ENCODE measurements at places on chromosomes 13 and 19. TPM values are rescaled to one million over a fixed set of nuclear protein-coding genes. Genes with fewer than 3 reads are reported as not detected.

DNA sequence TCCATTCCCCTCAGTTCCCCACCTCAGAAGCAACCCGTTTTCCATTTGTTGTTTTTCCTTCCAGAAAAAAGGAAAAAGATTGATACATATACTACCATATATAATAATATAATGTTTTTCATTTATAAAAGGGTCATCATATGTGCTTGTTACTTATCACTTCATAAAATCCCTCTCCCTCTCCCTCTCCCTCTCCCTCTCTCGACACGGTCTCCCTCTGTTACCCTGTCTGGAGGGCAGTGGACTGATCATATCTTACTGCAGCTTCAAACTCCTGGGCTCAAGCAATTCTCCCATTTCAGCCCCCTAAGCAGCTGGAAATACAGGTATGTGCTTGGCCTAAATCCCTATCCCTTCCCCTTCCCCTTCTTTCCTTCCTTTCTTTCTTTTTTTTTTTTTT is 17.1 kb downstream of the PNMA8A start:
- DNase-seq = no peak

DNA sequence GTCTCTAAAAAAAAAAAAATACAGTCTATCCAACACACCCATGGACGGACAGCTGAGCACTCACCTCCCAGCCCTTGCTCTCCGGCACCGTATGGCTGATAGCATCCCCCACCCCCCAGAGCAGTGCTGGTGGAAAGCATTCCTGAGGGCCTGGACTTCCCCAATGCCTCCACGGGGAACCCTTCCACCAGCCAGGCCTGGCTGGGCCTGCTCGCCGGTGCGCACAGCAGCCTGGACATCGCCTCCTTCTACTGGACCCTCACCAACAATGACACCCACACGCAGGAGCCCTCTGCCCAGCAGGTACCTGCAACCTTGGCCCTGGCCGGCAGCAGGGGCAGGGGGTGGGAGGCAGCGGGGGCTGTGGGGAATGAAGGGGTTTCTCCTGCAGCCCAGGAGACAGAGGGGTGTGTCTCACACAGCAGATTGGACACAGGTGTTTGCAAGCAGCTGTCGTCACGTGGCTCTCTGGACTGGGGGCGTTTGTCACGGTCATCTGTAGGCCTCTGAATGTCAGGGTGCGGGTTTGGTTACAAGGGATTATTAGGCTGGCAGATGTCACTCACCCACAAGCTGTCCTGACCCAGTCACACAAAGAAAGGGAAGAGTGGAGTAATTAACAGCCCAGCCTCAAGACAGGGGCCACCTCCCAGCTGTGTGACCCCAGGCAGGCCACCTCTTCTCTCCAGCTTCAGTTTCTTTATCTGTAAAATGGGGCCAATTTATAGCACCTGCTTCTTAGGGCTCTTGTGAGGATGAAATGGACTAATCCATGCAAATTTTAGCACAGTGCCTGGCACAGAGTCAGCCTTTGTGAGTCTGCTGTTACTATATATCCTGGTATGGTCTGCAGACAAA is 19.3 kb downstream of the PLD3 start:
- no peak for DNase-seq

The LAIR1 gene
- total RNA-seq = 1.0 TPM

DNA sequence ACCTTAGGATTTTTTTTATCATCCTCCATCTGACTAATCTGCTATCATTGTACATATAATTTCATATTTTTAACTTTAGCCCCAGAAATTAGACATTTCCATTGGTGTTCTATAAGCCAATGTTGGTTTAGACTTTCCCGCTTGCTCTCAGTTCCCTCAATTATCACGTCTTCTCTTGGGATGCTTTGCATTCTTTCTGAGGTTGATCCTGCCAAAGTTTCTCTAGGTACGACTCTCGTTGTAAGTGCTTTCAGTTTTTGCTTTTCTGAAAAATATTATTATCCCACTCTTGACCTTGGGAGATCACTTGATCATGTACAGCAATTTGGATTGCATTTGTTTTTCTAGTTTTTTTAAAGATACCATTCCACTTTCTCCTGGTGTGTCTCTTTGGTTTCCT is 270.2 kb downstream of the IRS2 start:
- DNase-seq = no peak

DNA sequence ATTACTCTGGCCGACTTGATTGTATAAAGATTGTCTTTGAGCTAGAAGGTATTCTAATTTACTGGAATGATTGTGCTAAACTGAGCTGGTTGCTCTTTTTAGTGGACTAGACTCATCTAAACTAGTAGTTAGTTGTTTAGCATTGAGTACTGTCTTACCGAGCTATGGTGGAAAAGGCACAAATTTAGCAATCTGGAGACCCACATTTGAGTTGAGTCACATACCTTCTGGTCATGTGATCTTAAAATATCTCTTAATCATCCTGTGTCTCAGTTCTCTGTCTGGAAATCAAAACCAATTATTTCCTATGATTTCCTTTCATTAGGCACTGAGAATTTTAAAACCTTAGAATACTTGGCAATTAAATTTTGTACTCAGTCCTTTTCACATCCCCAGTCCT is 349.5 kb downstream of the IRS2 start:
- DNase-seq = no peak

GRCh38 chr13:97280478-97280877 is 58.3 kb downstream of the MBNL2 start:
- no peak for DNase-seq

The HSH2D gene
- total RNA-seq = 1.8 TPM

- DNase-seq = no peak
Observed at GRCh38 chr19:31528261-31528660, 179.0 kb upstream of the TSHZ3 start.

GRCh38 chr13:33728271-33729037 is 89.5 kb upstream of the RFC3 start:
- DNase-seq = no peak

DNA sequence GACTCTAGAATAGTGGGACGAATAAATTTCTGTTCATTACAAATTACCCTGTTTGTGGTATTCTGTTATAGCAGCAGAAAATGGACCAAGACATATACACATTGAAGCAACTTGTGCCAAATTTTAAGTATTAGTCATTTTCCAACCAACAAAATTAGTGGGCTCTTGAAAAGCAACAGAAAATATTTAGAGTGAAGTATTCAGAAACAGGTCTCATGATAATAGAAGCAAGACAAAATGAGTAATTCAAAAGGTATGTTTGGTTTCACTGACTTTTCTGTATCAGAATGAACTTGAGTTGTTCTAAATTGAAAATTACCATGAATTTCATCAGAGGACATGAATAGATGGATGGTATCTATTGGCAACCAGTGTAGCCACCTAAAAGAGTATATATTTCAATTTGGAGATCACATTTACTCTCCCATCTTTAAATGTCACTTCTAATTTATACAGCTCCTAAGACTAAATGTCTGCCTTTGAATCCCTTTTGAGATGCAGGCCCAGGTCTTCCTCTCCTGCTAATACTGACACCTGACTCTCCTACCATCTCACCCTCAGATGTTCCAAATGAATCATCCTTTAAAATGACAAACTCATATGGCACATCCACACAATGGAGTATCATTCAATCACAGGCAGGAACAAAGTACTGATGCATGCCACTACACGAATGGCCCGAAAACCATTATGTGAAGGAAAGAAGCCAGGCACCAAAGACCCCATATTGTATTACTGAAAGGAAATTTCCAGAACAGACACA is 40.7 kb upstream of the DOCK9 start:
- DNase-seq = no peak

DNA sequence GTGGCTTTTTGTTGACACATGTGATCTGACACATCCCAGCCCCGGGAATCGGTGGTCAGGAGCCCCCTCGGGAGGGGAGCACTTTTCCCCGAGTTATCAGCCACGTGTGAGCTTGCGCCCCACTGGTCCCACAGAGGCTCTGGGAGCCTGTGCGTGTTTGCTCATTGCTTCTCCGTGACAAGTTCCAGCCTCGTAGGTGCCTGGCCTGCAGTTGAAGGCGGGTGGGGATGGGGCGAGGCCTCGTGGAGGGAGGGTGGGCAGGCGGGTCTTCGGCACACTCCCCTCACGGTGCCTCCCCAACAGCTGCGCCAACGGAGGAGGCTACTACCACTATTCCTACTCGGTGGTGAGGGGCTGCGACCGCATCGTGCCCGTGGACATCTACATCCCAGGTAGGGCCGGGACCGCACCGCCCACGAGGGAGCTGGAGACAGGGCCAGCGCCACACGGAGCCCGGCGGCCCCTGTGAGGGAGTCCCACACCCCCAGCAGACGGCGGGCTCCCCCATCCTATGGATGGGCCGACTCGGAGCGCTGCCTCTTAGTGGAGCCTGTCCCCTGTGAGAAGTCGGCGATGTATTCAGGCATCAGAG is 8.3 kb downstream of the GAMT start:
- no peak for DNase-seq

DNA sequence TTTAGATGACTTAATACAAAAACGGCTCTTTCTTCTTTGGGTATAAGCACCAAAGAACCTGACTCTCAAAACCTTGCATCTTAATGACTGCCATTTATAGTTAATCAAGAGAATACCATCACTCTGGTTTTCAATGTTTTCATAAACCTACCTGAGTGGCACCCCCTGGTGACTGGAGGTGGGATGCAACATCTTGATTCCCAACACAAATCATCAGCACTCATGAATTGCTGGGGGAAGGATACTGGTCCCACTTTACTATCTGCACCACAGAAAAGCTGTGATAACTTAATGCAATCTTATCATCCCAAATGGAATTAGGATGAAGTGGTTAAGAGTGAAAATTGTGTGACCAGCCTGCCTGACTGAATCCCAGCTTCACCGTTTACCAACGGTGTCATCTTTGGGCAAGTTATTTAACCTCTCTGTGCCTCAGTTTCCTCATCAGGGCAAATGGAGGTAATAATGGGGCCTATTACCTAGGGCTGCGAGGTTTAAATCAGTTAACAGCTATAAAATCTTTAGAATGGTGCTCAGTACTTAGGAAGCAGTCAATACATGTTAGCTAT is 366.4 kb downstream of the KLF12 start:
- no peak for DNase-seq

GRCh38 chr13:36666477-36667229 is 7.2 kb upstream of the SERTM1 start:
- DNase-seq = no peak

GRCh38 chr13:51584731-51585672 is 740 bp downstream of the WDFY2 start:
- DNase-seq = no peak

The ZNF284 gene
- total RNA-seq = 1.1 TPM

DNA sequence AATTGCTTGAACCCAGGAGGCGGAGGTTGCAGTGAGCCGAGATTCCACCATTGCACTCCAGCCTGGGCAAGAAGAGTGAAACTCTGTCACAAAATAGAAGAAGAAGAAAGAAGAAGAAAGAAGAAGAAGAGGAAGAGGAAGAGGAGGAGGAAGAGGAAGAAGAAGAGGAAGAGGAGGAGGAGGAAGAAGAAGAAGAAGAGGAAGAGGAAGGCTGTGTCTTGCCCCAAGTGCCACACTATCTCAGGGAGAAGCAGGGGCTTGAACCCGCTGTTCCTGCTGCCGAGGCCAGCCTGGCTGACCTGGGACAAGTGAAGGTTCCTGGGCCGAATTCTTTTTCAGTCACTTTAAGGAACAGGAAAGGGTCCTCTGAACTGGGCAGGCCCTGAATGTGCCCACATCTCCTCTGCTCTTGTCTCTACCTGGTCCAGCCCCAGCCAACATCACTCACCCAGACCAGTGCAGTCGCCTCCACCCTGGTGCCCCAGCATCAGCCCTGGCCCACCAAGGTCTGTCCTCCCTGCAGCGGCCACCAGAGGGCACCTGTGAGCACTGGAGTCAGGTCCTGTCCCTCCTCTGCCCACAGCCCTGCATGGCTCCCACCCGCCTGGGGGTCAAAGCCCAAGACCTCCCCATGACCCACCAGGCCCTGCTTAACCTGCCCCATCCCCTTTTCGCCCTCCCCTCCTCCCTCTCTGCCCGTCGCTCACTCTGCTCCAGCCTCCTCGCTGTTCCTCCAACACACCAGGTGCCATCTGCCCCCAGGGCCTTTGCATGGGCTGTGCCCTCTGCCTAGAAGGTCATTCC is 20.0 kb downstream of the TICAM1 start:
- DNase-seq = no peak

DNA sequence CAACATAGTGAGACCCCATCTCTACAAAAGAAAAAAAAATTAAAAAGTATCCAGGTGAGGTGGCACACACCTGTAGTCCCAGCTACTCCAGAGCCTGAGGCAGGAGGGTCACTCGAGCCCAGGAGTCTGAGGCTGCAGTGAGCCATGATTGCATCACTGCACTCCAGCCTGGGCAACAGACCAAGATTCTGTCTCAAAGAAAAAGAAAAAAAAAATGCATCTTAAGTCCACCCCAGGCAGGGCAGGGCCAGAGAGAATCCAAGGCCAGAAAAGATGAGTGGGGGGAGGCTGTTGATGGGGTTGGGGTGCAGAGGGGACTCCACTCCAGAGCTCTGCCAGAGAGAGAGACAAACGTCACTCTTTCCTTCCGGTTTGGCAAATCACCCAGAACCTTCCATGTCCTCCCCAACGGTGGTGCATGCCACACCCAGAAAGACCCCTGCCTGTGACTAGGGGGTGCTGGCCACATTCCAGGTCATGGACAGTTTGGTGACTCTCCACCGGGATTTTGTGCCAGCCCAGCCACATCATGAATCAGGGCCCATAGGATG is 431 bp downstream of the FUT3 start:
- no peak for DNase-seq

The FGF21 gene
- total RNA-seq = 0.13 TPM

The PBX4 gene
- 1.7 TPM for total RNA-seq

The DNM2 gene
- total RNA-seq = 102 TPM
